Glomerular endothelial cell (primary cell): ENCODE measurements at places on chromosomes 5 and 9. TPM values are rescaled to one million over a fixed set of nuclear protein-coding genes. Genes with fewer than 3 reads are reported as not detected.

The PCDHB7 gene
- total RNA-seq: 1.6 and 2.4 TPM in 2 replicates

The ACOT12 gene
- not detected in 2 replicates for total RNA-seq

The BOD1 gene
- total RNA-seq: 45.0 and 52.1 TPM in 2 replicates

The ANKRD18B gene
- total RNA-seq: 0.82 and 0.93 TPM in 2 replicates

The CYSRT1 gene
- total RNA-seq: 0.41 and 0.78 TPM in 2 replicates

The ZNF883 gene
- total RNA-seq: 2.2 and 4.1 TPM in 2 replicates

The DDX46 gene
- total RNA-seq: 20.8 and 39.7 TPM in 2 replicates

The C5orf34 gene
- total RNA-seq: 0.73 and 1.4 TPM in 2 replicates

The ADCY2 gene
- not detected in 2 replicates for total RNA-seq

The SPATA31C1 gene
- not detected in 2 replicates for total RNA-seq

The GBGT1 gene
- 4.3 and 6.6 TPM in 2 replicates for total RNA-seq

The EMB gene
- 2.0 and 4.7 TPM in 2 replicates for total RNA-seq

The TMEM252 gene
- total RNA-seq: not detected in 2 replicates

The WNK2 gene
- 0.06 TPM in 1 of 2 replicates, not detected in the other for total RNA-seq

The PCDHB11 gene
- total RNA-seq: 0.58 and 1.5 TPM in 2 replicates

The TRIO gene
- total RNA-seq: 227 and 304 TPM in 2 replicates

The BTNL9 gene
- 0.15 and 2.8 TPM in 2 replicates for total RNA-seq

The MCTP1 gene
- 9.0 and 51.7 TPM in 2 replicates for total RNA-seq

The ANXA2R gene
- total RNA-seq: 4.1 and 11.2 TPM in 2 replicates

The CCDC192 gene
- not detected in 2 replicates for total RNA-seq
